ENCODE measurements at places on chromosomes 5 and 9.

- no peak for DNase-seq
These were observed 317.8 kb downstream of the ADGRV1 start for GRCh38 chr5:90876366-90876765.

GRCh38 chr5:117504305-117504704 is 929.7 kb upstream of the SEMA6A start:
- DNase-seq: no peak

- no peak for DNase-seq
These were observed 74.7 kb upstream of the SPTLC1 start for GRCh38 chr9:92189782-92190535.

DNA sequence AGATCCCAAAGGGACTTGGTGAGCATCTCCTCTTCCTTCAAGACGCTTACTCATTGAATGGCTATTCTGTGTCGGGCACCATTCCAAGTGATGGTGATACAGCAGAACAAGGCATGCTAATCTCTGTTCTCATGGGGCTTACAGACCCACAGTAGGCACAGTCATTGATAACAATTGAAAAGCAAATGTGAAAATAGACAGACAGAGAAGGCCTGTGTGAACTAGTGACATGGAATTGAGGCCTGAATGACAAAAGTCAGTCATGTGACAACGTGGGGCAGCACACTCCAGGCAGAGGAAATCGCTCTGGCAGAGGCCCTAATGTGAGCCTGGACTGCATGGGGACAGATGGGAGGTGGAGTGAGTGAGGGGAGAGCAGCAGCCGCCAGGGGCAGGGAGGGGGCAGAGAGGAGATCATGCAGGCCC is 70.7 kb upstream of the CPLX2 start:
- no peak for DNase-seq

GRCh38 chr9:123350590-123351310 is 5.2 kb upstream of the CRB2 start:
- DNase-seq: no peak

DNA sequence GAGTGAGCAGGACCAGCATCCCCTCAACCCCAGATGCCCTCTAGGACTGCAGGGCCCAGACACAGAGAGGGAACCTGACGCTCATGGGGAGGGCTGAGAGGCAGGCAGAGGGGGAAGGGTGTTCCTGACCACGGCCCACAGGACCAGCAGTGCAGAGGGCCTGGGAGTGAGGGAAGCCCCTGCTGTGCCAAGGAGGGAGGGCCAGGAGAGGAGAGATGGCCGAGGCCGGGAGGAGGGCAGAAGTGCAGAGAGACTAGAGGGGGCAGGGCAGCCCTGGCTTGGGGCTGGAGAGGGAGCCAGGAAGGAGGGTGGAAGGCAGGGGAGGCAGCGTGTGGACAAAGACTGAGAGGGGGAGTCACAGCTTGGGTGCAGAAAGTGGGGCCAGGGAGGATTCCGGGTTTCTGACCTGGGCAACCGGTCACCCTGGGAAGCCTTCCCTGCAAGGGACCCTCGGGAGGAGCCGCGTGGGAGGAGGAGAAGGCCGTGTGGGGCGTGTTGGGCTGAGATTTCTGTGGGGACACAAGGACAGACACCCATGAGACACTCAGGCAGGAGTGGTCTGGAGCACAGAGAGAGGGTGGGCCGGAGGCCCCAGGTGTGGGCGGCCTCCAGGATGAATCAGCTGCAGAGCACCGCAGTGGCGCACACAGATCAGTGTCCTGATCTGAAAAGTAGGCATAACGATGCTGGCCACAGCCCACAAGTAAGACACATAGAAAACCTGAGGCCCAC is 117.5 kb downstream of the ADAMTS2 start:
- DNase-seq: no peak

GRCh38 chr9:95043826-95044225 is 273.7 kb downstream of the FANCC start:
- no peak for DNase-seq

- DNase-seq: no peak
These were observed 39.8 kb downstream of the MAMDC2 start for GRCh38 chr9:70083429-70083828.

DNA sequence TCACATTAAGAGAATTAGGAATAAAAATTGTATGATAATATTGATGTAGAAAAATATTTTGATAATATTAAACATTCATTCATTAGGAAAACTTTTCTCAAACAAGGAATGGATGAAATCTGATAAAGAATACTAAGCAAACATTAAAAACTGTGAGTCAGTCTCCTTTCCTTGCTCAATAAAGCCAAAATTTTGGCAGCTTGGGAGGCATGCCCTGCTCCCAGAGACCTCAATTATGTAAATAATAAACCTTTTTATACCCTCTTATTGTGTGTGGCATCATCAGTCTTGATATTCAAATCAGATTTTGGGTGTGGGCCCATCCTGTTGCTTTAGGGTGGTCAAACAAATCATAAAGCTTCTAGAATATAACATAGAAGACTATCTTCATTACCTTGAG is 36.6 kb upstream of the CCL21 start:
- no peak for DNase-seq

DNA sequence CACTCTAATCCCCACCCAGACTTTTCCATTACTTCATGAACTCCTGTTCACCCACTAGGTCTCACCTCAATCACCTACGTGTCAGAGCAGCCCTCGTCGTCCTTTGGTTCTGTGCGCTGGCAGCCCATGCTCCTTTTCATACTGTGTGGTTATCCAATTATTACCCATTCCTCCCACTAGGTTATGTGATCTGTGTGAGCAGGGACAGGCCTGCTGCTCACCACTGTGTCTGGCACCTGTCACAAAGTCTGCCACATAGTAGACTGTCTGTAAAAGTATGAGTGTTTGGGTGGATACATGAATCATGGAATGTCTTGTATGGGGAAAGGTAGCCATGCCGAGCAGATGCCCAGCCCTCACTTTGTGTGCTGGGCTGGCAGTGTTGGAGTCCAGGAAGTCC is 12.1 kb upstream of the SMAD5 start:
- no peak for DNase-seq

DNA sequence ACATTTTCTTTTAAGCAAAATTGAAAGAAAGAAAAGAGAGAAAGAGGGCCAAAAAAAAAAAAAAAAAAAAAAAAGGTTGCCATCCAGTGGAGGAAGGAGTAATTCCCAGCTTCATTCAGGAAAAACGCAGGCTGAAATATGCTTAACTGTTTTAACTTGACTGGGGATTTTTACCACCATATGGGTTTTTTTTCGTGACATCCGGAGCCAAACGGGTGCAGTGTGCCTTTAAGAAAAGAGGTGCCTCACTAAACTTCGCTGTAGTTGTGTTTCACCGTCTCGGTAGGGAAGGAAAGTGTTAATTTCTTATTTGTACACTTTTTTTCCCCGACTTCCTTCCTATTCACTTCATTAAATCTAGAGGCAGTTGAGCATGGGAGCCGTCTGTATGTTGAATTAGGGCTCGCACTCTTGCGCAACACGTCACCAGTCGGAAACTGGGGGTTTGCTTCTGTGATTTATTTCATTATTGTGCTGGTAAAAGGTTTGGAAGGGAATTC is 143.0 kb downstream of the SMARCA2 start:
- DNase-seq: peak; percentile 76

DNA sequence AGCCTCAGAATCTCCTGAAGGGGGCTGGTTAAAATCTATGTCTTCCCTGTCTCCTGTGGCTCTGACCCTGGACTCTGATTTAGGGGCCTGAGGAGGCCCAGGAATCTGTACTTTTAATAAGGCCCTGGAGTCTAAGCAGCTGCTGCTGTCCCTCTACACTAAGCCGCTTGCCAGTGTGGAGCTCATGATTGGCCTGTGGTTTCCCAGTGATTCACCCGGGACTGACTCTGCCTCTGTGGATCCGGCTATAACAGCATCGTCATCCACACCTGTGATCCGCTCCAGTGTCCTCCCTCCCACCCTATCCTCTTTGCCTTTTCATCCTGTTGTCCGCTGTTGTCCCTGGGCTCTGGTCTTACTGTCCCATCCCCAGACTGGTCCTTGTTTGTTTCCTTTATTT is 3.7 kb downstream of the SLC31A2 start:
- DNase-seq: no peak

GRCh38 chr5:1966461-1966860 is 83.7 kb upstream of the IRX4 start:
- DNase-seq: no peak

DNA sequence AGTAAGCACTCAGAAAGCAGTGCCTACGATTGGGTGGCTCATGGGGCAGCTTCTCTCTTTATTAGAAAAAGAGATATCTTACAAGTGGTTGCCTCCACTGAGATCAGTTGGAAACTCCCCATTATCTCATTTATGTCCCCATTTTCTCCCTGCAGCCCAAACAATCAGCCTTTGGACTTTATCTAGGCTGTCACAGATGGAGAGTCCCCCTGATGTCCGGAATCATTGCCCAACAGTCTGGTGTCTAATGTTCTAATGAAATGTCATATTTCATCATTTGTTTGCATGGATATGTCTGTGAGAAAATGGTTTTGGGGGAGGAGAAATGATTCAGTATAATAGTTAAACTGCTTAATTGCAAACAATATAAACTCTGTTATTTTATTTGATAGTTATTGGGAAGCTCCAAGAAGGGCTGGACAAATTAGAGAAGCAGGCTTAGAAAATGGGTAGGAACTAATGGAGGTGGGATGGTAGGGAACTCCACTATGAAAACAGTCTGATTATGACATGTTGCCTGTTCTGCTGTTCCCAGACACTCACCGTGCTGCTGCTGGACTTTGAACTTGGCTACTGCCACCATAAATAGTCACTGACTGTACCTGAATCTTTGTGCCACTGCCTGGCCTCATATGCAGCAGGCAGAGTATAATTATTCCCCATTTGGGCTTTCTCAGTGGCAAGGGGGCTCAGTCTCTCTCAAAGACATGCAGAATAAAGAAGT is 38.3 kb upstream of the SMAD5 start:
- no peak for DNase-seq

- no peak for DNase-seq
These were observed 105.4 kb downstream of the DCP2 start for GRCh38 chr5:113081881-113082546.

GRCh38 chr5:86170194-86170593 is 447.5 kb upstream of the COX7C start:
- no peak for DNase-seq

DNA sequence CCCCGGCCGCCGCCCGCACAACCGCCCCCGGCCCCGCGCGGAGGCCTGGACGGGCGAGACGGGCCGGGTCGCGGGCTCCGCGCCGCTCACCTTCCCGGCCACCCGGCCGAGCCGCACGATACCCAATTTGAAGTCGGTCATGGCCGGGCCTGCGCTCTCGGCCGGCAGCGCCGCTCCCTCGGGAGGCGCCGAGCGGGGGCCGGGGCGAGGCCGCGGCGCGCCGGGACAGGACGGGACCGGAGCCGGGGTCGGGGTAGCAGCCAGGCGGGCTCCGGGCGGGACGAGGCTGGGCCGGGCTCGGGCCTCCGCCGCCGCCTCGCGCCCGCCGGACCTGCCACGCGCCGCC is 216 bp downstream of the ZMYND19 start:
- DNase-seq: no peak

DNA sequence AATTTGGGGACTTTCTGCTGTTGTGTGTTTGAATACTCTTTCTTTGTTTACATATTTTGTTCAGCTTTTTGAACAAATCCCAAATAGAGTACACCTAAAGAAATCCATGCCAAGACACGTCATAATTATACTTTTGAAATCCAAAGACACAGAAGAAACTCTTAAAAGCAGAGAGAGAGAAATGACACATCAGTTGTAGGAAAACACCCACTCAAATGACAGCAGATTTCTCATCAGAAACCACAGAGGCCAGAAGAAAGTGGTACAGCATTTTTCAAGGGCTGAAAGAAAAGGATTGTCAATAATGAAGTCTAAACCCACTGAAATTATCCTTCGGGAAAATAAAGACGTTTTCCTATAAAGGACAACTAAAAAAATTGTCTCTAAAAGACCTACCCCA is 378.6 kb downstream of the GADD45G start:
- DNase-seq: no peak

GRCh38 chr5:149760854-149761187 is 30.7 kb downstream of the PPARGC1B start:
- peak; percentile 28 for DNase-seq

GRCh38 chr5:16880547-16880946 is 55.5 kb downstream of the MYO10 start:
- peak; percentile 73 for DNase-seq

DNA sequence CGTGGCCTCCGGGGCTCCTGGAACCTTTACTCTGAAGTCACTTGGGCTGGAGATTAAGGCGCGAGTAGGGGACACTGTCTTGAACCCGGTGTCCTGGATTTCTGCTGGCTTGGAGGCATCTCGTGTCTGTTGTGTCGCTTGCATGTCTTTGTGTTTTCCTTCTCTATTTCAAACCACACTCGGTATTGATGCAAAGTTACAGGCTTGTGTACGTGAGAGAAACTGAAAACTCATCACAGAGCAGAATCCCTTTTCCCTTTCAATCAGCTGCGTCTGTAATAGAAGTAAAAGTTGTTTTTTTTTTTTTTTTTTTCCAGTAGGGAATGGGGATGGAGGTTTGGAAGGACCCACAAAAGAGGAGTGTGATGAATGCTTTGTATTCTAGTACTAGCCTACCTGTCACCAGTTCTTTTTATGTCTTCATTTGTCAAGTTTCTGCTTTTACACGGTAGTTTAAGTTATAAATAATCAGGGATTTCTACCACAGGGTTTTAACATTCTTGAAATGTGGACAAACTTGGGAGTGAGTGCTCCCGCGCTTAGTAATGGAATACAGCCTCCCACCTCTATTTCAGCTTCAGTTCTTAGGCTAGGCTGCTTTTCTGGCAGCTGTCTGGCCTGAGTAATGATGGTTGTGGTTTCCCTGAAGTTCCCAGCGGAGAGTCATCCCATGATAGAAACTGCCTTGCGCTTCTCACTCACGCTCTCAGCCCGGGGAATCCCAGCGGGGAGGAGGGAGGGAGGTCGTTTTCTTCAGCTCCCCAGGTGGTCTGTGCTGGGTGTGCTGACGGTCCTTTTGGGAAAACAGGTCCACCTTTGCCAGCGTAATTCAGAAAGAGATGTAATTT is 763 bp downstream of the TJP2 start:
- DNase-seq: peak; percentile 42

- no peak for DNase-seq
These were observed 32.9 kb upstream of the PRDM12 start for GRCh38 chr9:130631331-130632080.

DNA sequence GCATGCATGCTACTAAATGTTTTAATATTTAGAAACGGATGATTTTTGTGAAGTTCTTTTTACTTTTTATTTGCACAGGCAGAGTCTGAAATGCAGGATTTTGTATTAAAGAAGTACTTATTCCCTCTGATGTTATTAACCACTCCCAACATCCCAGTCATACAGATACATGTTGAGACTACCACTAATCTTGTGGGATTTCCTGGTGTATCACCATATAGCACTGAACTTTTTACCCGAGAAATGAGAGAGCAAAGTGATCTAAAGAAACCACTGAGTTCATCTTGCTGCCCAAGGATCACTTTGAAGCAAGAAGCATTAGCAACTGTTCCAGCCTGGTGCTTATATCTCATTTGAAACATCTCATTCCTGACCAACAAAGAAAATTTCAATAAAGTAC is 443.8 kb downstream of the BNC2 start:
- DNase-seq: no peak

Data from NCI-H146 (cell line).